ENCODE measurements at places on chromosomes 3 and 15.

- no peak for DNase-seq
Measured at GRCh38 chr3:170982733-170983132, 43.8 kb downstream of the SLC2A2 start.

- no peak for DNase-seq
Measured at GRCh38 chr15:47366884-47367283, 350.4 kb upstream of the SEMA6D start.

DNA sequence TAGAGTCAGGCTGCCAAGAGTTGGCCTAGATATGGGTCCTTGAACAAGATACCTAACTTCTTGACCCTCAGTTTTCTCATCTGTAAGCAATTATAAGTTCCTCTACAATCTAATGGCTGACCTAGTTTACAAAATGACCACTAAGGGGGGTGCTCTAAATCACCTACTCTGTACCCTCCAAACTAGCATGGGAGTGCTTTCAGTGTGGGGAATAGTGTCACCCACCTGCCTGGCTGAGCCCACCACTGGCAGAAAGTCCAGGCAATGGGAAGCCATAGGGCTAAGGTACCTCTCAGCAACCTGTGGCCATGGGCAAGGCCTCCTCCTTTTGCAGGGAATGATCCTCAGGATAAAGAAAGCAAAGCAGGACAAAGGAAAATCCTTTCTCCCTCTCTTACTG lies 58.9 kb downstream of the COL6A5 start:
- no peak for DNase-seq

- no peak for DNase-seq
Measured at GRCh38 chr15:70767667-70768066, 4.3 kb upstream of the UACA start.

- DNase-seq, result no peak
Measured at GRCh38 chr15:65767264-65767595, 24.9 kb downstream of the DENND4A start.

- DNase-seq, result no peak
Measured at GRCh38 chr3:44674211-44674610, 25.7 kb downstream of the ZNF35 start.

Data from stimulated activated CD4-positive, alpha-beta T cell treated with anti-CD3 and anti-CD28 coated beads, TNF-alpha, amount 100 ng/mL, for 24 hours (primary cell).